ENCODE measurements at places on chromosomes 2 and 18. TPM values are rescaled to one million over a fixed set of nuclear protein-coding genes. Genes with fewer than 3 reads are reported as not detected.

Gene FAM110C
- total RNA-seq = 0.16 TPM

Gene RAB6C
- total RNA-seq = not detected

Gene EPG5
- 53.5 TPM for total RNA-seq

Gene PAX3
- total RNA-seq = not detected

Gene DGUOK
- 70.3 TPM for total RNA-seq

Gene MAP3K20
- total RNA-seq = 0.74 TPM

Gene SH3RF3
- total RNA-seq = 15.1 TPM

Gene CNTNAP5
- not detected for total RNA-seq

Gene LRRTM1
- not detected for total RNA-seq

Gene CFAP53
- total RNA-seq = 1.2 TPM

Gene RAD51AP2
- not detected for total RNA-seq

Gene MERTK
- 0.69 TPM for total RNA-seq

Gene CHST9
- total RNA-seq = not detected

Gene DYSF
- total RNA-seq = 3.5 TPM

Gene FBLN7
- 10.3 TPM for total RNA-seq

Gene ING5
- 80.8 TPM for total RNA-seq

Gene PEX13
- 27.4 TPM for total RNA-seq

Gene STEAP3
- not detected for total RNA-seq

Gene KCNIP3
- not detected for total RNA-seq

Gene WNT6
- not detected for total RNA-seq

Gene NEU4
- not detected for total RNA-seq

Gene TMEM198
- 0.36 TPM for total RNA-seq

Gene TLX2
- not detected for total RNA-seq

Gene ADCYAP1
- total RNA-seq = not detected

Gene LAMA1
- not detected for total RNA-seq

Gene CLASP1
- 73.5 TPM for total RNA-seq

Gene IL1RL1
- total RNA-seq = not detected

Gene UCN
- total RNA-seq = 5.9 TPM

Gene UGT1A3
- total RNA-seq = not detected

Gene TMEM178A
- 0.47 TPM for total RNA-seq

Gene RPE
- total RNA-seq = 36.5 TPM

Gene TMEM18
- 41.4 TPM for total RNA-seq

Gene KCNG2
- not detected for total RNA-seq

Gene DTYMK
- 21.2 TPM for total RNA-seq

Measured in naive thymus-derived CD8-positive, alpha-beta T cell (primary cell).